Activated B cell treated with CpG ODN at 0.5 μM for 24 hours (primary cell): ENCODE measurements at places on chromosomes 7 and 10. TPM values are rescaled to one million over a fixed set of nuclear protein-coding genes. Genes with fewer than 3 reads are reported as not detected.

- no peak for DNase-seq
These were observed 47.6 kb downstream of the BMS1 start for GRCh38 chr10:42830237-42830636.

DNA sequence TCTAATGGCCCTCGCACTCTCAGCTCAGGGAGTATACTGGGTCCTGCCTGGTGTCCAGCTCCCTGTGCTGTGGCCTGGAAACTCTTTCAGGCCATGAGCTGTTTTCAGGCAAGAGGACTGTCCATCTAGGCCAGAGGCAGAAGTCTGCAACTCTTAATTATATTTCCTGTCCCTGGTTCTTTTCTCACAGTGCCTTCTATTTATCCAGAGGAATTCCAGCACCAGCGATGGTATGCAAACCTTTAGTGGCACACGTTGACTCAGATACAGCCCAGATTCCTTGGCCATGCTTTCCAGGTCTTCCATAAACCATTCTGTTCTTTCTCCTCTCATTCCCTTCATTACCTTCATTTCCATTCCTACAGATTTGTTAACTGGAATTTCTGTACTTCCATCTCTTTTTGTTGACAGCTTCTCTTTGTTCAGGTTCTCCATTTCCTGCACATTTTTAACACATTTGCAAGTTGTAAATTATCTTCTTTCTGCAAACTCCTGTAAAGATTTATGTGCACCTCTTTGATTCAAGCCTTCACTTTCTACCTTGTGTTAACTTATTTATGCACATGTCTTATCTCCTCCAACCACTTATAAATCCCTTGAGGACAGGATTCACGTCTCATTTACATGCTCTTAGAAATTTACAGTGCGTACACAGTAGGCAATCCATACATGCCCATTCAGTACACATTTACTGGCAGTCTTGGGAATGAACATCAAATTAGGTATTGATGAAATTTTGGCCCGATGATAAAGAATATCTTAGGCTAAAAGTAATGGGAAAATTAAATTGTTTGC is 172.1 kb downstream of the CELF2 start:
- DNase-seq = no peak

DNA sequence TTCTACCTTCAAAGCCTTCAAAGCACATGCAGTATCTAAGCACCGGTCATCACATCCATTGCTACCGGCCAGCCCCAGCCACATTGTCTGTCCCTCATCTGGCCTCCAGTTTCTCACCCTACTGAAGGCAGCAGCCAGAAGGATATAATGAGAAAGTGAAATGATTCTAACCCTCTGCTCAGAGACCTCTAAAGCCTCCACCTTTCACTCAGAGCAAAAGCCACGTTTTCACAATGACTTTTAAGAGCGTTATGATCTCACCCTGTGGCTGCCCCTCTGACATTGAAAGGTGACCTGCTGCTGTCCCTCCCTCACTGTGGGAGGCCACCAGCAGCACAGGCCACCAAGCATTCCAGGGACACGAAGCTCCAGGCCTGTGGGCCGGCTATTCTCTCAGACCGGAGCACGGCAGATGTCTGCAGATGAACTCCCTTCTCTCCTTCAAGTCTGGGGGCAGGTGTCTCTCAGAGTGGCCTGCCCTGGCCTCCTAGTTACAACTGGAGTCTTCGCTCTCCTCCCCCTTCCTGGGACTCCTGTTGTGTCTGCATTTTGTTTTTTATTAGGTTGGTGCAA is 94.9 kb upstream of the EEPD1 start:
- DNase-seq = no peak

GRCh38 chr7:2487586-2488271 is 11.5 kb upstream of the GRIFIN start:
- no peak for DNase-seq

DNA sequence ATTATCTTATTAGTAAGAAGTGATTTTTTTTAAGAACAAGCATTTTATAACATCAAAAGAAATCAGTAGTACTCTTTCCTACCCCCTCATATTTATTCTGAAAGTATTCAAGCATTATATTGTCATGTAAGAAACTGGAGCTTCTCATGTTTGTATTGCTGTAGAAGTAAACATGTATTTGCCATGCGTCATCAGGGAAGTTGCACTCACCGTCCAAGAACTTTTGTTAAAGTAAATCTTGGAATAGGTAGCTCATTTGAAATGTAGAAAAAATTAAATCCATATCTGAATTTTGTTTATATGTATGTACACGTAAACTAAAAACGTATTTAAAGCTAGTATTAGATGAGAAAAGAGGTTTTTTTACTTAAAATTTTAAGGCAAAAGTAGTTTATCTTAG is 96.8 kb downstream of the PTEN start:
- DNase-seq = no peak

GRCh38 chr7:42035210-42035609 is 201.8 kb downstream of the GLI3 start:
- no peak for DNase-seq

GRCh38 chr10:9811601-9812000 is 1206.1 kb upstream of the CELF2 start:
- no peak for DNase-seq

- no peak for DNase-seq
These were observed 208.3 kb downstream of the CELF2 start for GRCh38 chr10:11225935-11226334.

GRCh38 chr7:112400141-112400540 is 50.1 kb upstream of the IFRD1 start:
- no peak for DNase-seq

DNA sequence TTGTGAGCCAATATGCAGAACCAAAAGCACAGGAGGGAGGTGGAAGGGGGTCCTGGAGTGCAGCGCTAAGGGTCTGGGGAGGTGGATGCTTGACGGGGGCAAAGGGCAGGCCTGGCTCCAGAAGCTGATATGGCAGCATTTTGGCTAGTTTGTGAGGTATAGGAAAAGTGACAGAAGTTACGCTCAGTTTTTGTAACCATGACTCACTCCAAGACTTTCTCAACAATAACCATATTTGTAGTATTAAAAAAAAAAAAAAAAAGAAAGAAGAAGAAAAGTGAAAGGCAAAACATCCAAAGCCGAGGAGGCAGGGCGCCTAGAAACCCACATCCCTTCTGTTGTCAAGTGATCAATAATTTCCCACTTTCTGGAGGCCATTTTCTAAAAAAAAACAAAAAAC is 92.3 kb downstream of the RNF216 start:
- no peak for DNase-seq

- DNase-seq = no peak
These were observed 896.1 kb downstream of the CCSER2 start for GRCh38 chr10:85224366-85224940.

Gene ELN
- total RNA-seq = not detected in 2 replicates
